Regular cardiac myocyte (primary cell): ENCODE measurements at places on chromosomes 2 and 18. TPM values are rescaled to one million over a fixed set of nuclear protein-coding genes. Genes with fewer than 3 reads are reported as not detected.

The SH3BP4 gene
- total RNA-seq: 36.4 and 50.2 TPM in 2 replicates

The CHPF gene
- 101 and 192 TPM in 2 replicates for total RNA-seq

The L3MBTL4 gene
- total RNA-seq: under 0.01 TPM in 2 replicates

The MC2R gene
- total RNA-seq: not detected in 2 replicates

The MDH1B gene
- total RNA-seq: 0.38 and 0.56 TPM in 2 replicates

The CRYBA2 gene
- not detected in 2 replicates for total RNA-seq

The UCN gene
- total RNA-seq: 0.38 and 1.1 TPM in 2 replicates

The SCYGR7 gene
- total RNA-seq: not detected in 2 replicates

The RESP18 gene
- total RNA-seq: not detected in 2 replicates

The MC5R gene
- total RNA-seq: under 0.01 TPM in 1 of 2 replicates, not detected in the other

The G6PC2 gene
- not detected in 2 replicates for total RNA-seq

The ALPG gene
- not detected in 2 replicates for total RNA-seq

The APOB gene
- total RNA-seq: under 0.01 TPM in 1 of 2 replicates, not detected in the other

The ZCCHC2 gene
- 6.1 and 14.1 TPM in 2 replicates for total RNA-seq

The NT5C1B gene
- not detected in 2 replicates for total RNA-seq

The TMEFF2 gene
- under 0.01 TPM in 2 replicates for total RNA-seq

The TBR1 gene
- under 0.01 TPM in 1 of 2 replicates, not detected in the other for total RNA-seq

The CD226 gene
- under 0.01 TPM in 2 replicates for total RNA-seq

The CROCC2 gene
- total RNA-seq: not detected in 2 replicates

The C1QL2 gene
- not detected in 2 replicates for total RNA-seq

The CDCA7 gene
- total RNA-seq: 0.85 and 14.4 TPM in 2 replicates

The TEX44 gene
- not detected in 2 replicates for total RNA-seq

The MAIP1 gene
- total RNA-seq: 27.2 and 30.7 TPM in 2 replicates

The SP140 gene
- total RNA-seq: 0.77 TPM in 1 of 2 replicates, not detected in the other

The BCL2L11 gene
- total RNA-seq: 0.77 and 1.1 TPM in 2 replicates

The RNPEPL1 gene
- total RNA-seq: 5.4 and 7.7 TPM in 2 replicates

The IL36G gene
- not detected in 2 replicates for total RNA-seq

The UGT1A5 gene
- not detected in 2 replicates for total RNA-seq

The CAPN14 gene
- total RNA-seq: under 0.01 and 0.28 TPM in 2 replicates

The GATA6 gene
- 16.5 and 35.0 TPM in 2 replicates for total RNA-seq

The MTX2 gene
- 24.8 and 33.0 TPM in 2 replicates for total RNA-seq

The NETO1 gene
- total RNA-seq: not detected in 2 replicates

The NOL4 gene
- under 0.01 and 0.38 TPM in 2 replicates for total RNA-seq
